Hematopoietic multipotent progenitor cell (in vitro differentiated cells): ENCODE measurements at places on chromosomes 2 and 18.

DNA sequence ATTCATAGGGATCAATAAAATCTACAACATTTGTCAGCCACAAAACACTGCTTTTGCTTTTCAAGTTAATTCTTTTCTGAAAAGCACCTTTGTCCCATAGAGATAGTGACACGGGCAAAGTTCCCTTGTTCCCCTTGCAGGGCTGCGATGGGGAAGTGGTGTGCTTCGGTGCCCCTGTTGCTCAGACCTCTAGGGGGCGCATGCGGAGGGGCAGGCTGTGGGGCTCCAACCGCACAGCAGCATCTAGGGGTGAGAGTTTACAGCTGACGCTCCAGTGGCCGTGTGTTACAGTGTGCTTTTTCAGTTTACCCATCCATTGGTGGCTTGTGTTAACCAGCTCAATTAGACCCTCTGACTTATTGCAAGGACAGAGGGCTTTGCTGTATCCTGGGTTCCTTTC, 1432.2 kb upstream of the ACVR2A start:
- DNase-seq, result no peak

GRCh38 chr2:166418853-166419615, 43.3 kb upstream of the SCN9A start:
- DNase-seq, result no peak

DNA sequence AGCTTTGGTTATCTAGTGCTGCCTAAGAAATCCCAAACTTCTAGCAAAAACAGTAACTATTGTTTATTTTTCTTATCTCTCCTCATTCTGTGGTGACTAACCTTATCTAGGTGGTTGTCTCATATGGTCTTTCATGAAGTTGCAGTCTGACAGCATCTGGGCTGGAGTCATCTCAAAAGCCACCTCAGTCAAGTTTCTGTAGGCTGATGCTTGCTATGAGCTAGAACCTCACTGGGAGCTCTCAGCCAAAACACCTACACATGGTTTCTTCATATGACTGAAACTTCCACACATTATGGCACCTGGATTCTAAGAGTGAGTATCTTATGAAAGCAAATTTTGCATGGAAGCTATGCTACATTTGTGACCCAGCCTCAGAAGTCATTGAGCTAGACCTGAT, 596.4 kb upstream of the VRK2 start:
- DNase-seq, result no peak

- peak; percentile 72 for DNase-seq
Measured at GRCh38 chr2:27303093-27304025, 4.9 kb downstream of the UCN start.

- no peak for DNase-seq
Measured at GRCh38 chr18:31176531-31176930, 13.9 kb upstream of the DSC1 start.
